ENCODE measurements at places on chromosomes 16 and 17.

DNA sequence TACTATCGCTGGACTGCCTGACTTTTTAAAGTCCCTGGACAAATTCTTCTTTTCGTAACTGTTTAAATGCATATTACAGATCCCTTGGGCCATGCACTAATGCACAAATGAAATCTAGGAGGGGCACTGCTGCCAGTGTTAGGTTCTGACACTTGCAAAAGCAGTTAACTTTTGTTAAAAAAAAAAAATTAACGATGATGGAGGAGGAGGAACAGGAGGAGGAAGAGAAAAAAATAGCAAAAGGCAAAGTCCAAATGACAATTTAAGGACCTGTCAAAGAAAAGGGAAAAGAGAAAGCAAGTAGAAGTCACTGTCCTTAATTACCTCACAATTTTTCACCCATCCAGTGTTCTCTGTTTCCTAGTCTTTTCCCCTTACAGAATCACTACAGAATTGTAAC is 97.8 kb upstream of the CORO6 start:
- DNase-seq: no peak

- DNase-seq: no peak
These were observed 53.6 kb downstream of the GRB7 start for GRCh38 chr17:39791111-39791992.

DNA sequence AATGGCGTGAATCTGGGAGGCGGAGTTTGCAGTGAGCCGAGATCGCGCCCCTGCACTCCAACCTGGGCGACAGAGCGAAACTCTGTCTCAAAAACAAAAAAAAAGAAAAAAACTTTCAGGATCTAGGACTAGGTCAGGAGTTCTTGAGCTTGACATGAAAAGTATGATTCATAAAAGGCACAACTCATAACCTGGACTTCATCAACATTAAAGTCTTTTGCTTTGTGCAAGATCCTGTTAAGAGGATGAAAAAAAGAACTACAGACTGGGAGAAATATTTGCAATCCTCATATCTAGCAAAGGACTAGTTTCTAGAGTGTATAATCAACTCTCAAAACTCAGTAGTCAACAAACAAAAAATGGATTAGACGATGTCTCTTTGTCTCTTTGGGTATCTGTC is 40.0 kb downstream of the TBC1D16 start:
- no peak for DNase-seq

DNA sequence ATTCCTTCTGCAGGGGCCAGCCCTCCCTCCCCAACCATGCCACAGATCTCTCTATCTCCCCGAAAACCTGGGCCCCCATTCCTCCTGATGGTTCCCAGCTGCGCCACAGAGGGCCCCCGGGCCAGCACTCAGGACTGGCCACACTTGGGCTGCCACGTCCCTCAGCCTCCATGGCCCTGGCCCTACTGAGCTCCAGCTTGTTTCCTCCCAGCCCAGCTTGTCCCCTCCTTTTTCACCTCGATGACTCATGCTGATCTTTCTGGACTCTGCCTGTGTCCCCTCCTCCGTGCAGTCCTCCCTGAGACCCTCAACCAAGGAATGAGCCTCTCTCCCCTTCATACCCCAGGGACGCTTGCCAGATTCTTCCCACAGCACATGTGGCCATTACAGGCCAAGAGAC is 10.9 kb upstream of the FAM83G start:
- DNase-seq: no peak

DNA sequence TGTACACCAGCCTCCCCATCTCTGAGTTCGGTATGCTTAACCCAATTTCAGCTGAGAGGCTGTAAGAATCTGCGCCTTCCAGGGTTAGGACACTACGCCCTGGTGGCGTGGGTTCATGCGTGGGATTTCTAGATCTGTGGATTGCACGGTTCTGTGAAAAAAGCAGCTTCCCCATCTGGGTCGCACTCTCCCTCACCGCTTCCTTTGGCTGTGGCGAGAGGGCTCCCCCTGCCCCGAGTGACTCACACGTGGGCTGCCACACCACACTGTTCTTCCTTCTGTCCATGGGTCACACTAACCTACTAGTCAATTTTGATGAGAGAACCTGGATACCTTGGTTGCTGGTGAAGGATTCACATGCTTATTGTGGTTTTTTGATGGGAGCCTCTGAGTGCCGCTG is 256.0 kb upstream of the MAF start:
- DNase-seq: no peak

GRCh38 chr16:28184625-28185024 is 27.1 kb downstream of the XPO6 start:
- no peak for DNase-seq

DNA sequence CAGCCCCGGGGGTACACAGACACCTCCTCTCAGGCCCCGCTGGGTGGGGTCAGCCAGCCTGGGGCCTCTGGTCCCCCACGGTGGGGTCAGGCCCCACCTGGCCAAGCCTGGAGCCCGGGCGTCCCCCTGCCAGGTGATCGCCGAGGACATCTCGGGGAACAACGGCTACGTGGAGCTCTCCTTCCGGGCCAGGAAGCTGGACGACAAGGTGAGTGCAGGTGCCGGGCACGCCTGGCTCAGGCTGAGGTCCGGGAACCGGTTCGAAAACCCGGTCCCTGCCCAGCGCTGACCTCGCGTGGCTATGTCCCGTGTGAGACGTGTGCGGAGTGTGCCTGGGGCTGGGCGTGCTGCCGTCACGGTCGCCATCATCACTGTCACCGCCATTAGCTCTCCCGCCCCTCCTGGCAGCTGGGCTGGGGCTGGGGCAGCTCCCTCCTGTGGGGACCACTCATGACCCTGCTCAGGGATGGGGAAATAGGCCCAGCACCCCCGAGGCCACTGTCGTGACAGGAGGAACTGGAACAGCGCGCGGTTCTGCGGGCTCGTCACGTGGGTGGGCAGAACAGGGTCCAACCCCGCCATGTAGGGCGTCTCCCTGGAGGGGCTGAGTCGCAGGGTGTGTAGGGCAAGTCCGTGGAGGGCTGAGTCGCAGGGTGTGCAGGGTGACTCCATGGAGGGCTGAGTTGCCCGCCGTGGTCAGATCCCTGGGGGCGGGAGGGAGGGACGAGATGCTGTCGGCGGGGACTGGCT is 8.5 kb downstream of the CPNE7 start:
- DNase-seq: no peak

DNA sequence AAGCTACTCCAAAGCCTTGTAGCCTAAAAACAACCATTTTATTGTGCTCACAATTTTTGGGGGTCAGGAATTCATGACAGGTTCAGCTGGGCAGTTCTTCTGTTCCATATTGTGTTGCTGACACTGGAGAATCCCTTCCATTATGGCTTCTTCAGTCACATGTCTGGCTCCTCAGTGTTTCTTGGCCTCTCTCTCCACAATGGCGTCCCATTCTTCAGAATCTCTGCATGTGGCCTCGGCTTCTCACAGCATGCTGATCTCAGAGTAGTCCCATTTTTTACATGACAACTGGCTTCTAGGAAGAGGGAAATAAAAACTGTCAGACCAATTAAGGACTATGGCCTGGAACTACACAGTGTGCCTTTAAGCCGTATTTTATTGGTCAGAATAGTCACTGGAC is 49.7 kb downstream of the NF1 start:
- no peak for DNase-seq

DNA sequence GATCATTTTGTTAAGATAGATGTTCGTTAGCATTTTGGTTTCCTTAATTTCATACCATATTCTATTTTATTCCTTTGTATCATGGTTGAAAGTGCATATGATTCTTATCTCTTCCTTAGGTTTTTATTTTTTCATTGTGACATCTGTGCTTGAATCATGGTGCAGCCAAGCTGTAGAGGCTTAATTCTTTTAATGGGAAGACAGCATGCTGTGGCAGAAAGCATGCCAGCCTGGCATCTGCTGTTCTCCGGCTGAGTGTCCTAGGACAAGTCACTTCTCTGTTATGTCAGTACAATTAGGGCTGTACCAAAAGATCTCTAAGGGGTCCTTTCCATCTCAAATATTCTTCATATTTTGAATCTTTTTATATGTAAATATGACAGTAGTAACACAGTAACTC is 68.5 kb upstream of the PMFBP1 start:
- no peak for DNase-seq

DNA sequence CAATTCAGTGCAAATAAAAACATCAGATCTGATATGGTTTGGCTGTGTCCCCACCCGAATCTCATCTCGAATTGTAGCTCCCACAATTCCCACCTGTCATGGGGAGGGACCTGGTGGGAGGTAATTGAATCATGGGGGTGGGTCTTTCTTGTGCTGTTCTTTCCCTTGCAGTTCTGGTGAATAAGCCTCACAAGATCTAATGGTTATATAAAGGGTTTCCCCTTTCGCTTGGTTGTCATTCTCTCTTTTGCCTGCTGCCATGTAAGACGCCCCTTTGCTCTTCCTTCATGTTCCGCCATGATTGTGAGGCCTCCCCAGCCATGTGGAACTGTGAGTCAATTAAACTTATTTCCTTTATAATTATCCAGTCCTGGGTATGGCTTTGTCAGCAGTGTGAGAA is 68.9 kb upstream of the NFAT5 start:
- DNase-seq: no peak

GRCh38 chr17:28916302-28916934 is 13.5 kb upstream of the DHRS13 start:
- no peak for DNase-seq

- DNase-seq: no peak
These were observed 6.4 kb downstream of the DPEP1 start for GRCh38 chr16:89619840-89620239.

DNA sequence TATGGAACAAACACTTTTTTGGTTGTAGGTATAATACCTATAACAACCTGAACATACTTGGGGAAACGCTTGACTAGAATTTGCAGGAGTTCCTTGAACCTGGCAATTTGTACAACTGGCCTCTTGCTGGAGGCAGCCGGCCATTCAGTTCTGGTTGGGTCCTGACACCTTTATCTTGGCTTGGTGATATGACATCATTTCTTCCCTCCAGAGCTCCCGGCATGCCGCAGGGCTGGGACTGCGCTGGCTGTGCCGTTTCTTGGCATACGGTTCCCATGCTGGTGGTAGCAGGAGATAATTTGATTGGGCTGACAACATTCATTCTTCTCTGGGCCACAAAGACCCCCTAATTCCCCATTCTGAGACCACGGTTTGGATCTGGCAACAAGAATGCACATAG is 87.5 kb downstream of the ASIC2 start:
- DNase-seq: no peak

- no peak for DNase-seq
These were observed 32.2 kb downstream of the FZD2 start for GRCh38 chr17:44589316-44590071.

DNA sequence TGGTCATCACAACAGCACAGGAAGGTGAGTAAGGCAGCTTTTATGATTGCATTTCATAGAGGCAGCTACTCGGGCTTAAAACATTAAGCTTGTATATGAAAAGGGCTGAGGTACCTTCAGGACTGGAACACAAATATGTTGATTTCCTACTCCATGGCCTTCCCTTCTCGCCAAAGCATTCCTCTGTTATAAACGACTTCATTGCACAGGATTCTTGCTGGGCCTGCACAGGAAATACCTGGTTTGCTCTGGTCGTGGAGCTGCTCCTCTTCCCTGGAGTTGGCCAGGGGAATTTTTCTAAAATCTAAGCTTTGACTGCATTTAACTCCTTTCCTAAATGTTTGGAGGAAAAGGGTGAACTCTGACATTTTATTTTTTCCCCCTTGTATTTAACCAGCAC is 49.0 kb downstream of the CHD9 start:
- no peak for DNase-seq

GRCh38 chr16:3912897-3913296 is 32.4 kb upstream of the CREBBP start:
- no peak for DNase-seq

DNA sequence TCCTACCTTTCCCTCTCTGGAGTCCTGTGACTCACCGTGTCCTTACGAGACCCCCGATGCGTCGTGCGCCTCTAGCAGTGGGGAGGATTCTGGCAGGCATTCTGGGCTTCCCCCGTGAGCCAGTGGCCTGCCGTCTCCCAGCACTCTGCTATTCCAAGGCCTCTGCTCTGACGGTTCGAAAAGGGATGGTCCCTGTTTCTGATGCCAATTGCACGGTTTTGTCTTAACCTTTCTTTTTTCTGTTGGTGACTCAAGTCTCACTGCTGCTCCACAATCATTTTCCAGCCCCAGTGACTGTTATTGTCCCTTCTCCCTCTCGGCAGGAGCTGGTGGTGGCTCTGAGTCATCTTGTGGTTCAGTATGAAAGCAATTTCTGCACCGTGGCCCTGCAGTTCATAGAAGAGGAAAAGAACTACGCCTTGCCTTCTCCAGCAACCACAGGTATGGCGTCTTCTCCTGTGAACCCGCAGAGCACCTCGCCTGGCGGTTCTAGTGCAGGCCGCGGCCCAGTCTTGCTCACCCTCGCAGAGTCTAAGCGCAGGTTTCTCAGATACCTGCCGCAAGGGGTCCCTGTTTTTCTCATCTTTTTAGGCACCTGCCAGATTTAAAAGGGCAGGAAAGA is 100.1 kb upstream of the CHMP6 start:
- peak; percentile 58 for DNase-seq

DNA sequence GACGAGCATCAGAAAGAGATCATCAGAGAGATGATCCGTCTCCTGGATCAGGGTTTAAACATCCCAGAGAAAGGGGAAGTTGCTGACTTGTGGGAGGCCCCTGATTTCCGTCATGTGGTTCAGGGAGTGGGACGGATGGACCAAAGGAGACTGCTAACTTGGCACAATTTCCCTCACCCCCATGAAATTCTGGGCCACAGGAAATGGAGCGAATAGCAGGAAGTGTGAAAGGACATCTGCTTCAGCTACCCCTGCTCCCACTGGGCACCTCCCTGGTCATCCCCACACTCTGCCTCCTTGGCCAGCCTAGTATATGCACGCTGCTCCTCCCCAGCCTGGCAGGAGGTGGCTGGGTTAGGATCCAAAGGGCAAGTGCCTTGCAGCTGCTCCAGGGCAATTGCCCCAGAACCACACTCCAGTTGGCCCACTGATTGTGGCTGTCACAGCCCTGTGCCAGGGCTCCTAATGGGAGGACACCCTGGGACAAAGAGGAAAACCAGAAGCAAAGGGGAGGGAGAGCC is 1.3 kb downstream of the ARRB2 start:
- DNase-seq: no peak

DNA sequence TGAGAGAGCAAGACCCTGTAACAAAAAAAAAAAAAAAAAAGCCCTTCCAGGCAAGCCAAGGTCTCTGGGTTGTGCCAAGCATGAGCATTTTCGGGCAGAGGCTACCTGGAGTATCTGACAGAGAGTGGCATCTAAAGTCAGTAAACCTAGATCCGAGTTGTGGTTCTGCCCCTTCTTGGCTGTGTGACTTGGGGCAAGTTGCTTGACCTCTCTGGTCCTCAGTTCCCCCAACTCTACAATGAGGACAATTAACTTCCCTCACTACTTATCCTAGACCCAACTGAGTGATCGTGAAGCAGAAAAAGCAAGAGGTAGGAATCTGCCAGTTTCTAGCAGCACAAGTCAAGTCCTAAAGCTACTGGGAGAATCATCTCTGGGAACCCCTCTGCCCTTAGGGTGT is 34.4 kb downstream of the TMEM186 start:
- DNase-seq: no peak

GRCh38 chr17:72775919-72776318 is 316.6 kb downstream of the SLC39A11 start:
- DNase-seq: no peak

DNA sequence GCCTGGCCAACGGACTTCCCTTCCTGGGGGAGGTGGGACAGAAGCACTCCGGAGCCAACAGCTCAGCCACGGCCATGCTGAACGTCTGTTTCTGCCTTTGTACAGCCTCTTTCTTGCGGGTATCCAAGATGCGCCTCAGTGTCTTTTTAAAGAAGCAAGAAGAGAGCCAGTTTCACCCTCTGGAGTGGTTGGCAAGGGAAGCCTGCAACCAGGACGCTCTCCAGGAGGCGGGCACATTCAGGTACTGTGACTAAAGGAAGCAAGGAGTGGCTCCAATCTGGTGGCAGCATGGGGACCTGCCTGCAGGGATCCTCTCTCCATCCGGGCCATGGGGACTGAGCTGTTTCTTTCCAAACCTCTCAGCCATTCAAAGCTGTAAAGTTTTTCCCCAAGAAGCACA is 60.6 kb upstream of the ENDOV start:
- DNase-seq: no peak

All from stimulated activated CD8-positive, alpha-beta memory T cell treated with anti-CD3 and anti-CD28 coated beads, Interleukin-7, amount 100 ng/mL, for 48 hours (primary cell).